ENCODE measurements at places on chromosomes 12 and 14.

DNA sequence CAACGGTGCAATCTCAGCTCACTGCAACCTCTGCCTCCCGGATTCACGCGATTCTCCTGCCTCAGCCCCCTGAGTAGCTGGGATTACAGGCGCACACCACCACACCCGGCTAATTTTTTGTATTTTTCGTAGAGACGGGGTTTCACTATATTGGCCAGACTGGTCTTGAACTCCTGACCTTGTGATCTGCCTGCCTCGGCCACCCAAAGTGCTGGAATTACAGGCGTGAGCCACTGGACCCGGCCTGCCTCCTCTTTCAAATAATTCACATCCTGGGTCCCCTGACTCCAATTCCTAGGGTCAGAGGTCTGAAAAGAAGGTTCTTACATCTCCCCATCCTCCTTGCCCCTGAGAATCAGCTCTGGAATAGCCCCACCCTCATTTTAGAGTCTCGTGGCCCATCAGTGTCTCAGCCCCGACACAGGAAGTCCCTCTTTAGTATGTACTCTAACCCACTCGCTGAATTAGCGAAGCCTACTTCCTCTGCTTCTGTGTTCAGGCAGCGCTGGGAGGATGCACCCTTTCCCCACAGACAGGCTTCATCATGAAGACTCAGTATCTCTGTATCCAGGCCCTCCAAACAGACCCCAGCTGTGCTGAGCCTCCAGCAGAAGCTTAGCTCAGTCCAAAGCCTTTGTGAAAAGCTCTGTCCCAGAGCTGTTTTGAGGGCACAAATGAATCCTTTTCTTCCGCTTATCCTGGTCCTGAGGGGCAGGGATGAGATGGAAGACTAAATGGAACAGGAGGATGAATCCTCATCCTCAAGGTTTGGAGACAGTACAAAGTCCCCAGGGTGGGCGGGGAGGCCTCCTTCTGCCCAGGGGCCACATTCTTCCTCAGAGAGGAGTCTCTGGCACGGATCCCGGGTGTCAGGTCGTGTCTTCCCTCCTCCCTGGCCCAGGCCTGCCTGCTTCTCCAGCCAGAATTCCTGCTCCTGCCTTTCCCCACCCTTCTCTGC lies 3.5 kb downstream of the LPAR5 start:
- no peak for DNase-seq

- no peak for DNase-seq
Measured at GRCh38 chr14:22003461-22003860, 329.8 kb upstream of the OR4E1 start.

DNA sequence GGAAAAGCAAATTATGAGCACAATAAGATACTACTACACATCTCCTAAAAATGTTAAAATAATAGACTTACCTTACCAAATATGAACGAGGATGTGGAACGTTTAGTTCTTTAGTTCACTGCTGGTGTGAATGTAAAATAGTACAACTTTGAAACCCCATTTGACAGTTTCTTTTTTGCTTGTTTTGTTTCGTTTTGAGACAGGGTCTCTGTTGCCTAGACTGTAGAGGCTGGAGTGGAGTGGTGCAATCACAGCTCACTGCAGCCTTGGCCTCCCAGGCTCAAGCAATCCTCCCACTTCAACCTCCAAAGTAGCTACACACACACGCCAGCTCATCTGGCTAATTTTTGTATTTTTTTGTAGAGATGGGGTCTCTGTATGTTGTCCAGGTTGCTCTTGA lies 136.4 kb upstream of the FAR2 start:
- no peak for DNase-seq

GRCh38 chr14:47596860-47597259 lies 78.5 kb downstream of the MDGA2 start:
- no peak for DNase-seq

- DNase-seq: no peak
Measured at GRCh38 chr12:14931791-14932560, 6.4 kb downstream of the ERP27 start.

DNA sequence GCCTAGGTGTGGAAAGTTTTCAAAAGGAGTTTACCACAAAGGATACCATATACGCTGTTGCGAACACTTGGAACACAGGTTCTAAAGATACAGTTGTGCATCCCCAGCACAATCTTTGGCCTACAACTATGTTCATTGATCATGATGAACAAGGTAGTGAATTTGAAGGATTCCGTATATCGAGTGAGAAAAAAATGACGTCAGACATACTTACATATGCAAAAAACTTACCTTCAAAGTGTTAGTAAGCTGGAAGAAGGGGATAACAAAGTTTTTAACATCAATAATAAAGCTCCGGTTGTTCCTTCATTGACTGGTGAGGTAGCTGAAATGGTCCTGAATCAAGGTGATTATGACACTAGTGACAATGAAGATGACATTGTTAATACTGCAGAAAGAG lies 133.9 kb upstream of the PDE3A start:
- DNase-seq: no peak

- no peak for DNase-seq
Measured at GRCh38 chr12:115872919-115873357, 404.6 kb downstream of the MED13L start.

DNA sequence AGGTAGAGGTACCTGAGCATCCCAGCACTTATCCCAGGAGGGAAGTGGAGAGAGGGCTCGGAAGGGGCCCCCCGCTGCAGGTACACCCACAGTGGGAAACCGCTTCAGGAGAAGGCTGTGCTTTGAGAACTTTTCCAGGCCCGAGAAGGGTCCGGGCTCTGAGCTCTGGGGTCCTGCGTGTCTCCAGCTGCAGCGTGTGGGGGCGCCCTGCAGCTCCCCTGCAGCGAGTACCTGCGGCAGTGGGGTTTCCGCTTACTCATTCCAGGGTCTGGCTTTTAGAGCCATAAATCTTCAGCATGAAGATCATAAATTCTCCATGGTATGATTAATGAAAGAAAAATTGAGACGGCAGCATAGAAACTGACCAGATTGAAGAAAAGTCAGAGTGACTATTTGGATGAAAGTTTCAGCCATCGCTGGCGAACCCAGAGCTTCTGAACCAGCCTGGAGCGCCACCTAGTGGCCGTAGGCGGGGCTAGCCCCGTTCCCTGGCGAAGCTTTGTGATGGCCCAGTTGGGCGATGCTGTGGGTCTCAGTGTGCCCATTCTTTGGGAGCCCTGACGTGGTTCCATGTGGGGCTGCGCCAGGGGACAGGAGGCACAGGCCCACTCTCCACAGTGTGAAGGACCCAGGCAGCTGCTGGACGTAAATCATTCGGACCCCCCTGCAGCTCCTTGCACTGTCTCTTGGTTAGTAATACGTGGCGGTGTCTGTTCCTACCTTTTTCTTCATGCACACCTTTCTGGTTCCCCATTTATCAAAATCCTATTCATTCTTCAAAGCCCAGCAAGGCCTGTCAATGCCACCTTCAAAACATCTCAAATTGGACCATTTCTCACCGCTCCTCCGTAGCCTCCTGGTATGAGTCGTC lies 198.2 kb downstream of the TSPAN9 start:
- peak; percentile 59 for DNase-seq

DNA sequence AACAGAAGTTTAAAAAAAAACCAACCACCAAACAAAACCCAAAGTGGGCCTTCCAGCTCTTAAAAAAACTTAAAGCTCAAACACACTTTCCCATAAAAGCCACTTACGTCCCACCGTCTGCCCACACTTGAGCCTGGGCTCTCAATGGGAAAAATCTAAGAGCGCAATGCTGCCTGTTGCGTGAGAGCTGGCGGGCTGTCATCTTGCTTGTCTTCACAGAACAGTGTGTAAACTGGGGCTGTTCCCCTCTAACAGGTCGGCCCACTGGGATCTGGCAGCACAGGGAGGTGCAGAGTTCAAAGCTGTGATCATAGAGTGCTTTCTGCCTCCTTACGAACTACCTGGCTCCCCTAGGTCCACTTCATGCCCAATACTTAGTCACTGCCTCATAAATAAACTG lies 80.0 kb downstream of the DICER1 start:
- no peak for DNase-seq

DNA sequence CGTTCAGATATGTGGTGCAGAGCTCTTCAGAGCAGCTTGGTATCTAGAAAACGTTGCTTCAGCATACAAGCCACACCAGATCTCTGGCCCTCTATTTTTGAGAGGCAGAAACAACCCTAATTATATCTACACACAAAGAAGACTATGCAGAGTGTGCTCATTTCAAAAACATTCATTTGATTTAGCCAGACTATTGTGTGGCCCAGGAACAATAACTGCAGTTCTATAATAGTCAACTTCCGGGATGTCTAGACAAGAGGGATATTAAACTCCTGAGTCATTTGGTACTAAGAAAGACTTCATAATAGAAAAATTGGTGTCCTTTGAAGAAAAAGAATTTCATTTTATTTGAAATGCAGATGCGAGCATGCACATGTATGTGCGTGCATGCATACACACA lies 153.8 kb downstream of the PELI2 start:
- no peak for DNase-seq

GRCh38 chr12:7090222-7090998 lies 1.8 kb downstream of the C1R start:
- DNase-seq: no peak

DNA sequence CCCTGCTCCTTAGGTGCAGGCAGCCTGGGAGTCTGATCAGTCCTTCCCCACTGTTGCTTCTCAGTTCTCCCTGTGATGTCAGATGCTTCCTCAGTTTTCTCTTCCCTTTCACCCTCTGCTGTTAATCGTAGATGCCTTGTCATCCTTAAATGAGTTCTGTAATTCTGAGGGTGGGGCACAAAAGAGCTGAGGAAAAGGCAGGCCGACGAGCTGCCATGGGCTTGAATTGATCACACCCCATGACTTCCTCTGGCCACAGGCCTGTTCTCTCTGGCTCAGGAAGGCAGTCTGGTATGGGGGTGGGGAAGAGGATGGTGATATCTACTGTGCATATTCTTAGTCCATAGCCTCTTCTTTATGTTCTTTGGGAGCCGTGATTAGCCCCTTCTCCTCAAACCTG lies 5.2 kb upstream of the AP1G2 start:
- DNase-seq: no peak

DNA sequence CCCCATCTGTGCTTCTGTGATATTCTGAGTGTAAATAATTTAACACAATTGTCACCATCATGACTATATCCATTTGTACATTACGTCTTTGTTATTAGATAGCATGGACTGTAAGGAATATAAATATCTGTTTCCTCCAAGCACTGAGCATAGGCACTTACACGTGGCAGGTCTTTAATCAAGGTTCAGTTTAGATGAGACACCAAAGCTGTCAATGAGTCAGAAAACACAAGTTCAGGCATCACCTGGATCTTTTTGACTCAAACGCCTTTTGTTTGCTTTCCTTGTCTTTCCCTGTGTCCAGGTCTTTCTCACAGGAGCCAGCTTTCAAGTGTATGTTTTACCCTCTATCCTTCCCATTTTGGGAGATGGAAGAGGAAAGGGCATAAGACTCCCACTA lies 163.2 kb upstream of the CCDC198 start:
- DNase-seq: no peak

DNA sequence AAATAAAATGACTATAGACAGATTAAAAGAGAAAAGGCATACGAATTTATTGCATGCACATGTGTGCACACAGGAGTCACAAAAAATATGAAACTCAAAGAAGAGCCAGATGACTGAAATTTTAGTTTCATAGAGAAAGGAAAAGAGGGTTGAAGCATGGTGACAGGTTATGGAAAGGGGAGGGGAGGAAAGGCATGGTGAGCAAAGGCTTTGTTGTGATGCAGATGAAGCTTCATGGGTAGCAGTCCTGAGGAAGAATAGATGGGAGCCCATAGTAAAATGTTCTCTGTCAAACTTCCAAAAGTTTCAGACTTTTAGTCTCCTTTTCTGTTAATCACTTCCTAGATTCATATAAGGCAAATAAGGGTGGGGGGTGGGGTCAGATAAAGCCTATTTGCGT lies 612.7 kb upstream of the ATP2B1 start:
- DNase-seq: no peak

- no peak for DNase-seq
Measured at GRCh38 chr14:59120921-59121320, 67.5 kb upstream of the DAAM1 start.

DNA sequence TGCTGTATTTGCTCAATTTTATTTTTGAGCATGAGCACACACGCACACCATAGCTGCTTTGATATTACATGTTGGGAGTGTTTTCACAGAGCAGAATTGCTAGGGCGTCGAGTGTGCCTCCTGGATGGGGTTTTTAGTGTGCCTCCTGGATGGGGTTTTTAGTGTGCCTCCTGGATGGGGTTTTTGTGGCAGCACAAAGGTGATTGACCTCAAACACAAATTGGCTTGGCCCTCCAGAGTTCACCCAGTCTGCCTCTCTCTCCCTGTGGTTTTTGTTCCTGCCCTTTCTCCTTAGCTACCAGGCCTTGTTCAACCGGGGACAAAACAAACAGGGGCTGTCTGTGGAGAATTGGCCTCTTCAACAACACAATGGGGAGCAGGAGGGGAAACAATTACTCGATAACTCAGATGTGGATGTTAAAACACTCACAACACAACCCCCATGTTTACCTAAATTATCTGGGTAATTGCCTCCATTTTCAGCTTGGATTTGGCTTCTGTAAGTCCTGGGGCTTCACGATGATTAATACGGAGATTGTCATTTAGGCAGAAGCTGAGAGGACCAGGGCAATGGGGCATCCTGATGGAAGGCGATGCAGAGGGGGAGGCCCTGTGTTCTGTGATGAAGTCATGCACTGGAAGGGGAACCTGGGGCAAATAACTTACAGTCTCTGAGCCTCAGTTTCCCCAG lies 26.9 kb downstream of the TBX3 start:
- no peak for DNase-seq

DNA sequence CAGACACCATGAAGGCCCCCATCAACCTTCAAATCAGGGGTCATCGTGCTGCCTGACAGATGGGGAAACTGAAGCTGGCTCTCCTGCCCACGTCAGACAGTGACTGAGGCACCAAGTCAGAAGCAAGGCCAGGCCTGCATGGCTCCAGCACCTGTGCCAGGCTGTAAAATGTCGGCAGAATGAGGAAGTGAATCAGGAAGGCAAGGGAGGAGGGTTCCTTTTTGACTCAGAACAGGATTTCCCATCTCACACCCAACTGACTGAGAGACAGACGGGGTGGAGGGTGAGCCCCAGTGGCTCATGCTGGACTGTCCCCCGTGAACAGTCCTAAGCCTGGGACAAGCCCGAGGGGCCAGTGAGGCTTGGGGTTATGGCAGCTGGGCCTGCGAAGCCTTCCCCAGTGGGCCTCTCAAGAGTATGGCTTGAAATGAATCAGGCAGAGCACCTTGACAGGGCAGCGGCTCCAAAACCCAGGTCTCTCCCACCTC lies 20.9 kb downstream of the SYNE3 start:
- DNase-seq: no peak

Data from stimulated activated CD8-positive, alpha-beta memory T cell treated with anti-CD3 and anti-CD28 coated beads, Interleukin-15, amount 100 ng/mL, for 24 hours (primary cell).